ENCODE measurements at places on chromosomes 5 and 9.

- DNase-seq = no peak
Measured at GRCh38 chr5:155307229-155307628, 293.7 kb downstream of the KIF4B start.

DNA sequence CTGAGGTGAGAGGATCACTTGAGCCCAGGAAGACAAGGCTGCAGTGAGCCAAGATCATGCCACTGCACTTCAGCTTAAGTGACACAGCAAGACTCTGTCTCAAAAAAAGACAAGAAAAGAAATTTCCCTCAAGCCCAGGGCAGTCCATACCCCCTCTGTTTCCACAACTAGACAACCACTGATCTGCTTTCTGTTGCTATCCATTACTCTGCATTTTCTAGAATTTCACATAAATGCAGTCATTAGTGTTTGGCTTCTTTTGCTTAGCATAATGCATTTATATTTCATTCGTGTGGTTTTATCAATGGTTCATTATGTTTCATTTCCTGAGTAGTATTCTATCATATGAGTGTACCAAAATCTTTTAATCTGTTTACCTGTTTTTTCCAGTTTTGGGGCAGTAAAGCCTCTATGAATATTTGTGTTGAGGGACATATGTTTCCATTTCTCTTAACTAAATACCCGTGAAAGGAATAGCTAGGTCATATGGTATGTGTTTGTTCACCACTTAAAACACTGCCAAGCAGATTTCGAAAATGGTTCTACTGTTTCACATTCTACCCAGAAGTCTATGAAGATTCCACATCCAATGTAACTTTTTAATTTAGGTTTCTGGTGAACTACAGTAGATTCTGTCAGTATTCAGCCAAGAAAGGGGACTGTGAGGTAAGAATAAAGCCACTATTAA, 271.8 kb downstream of the ZNF608 start:
- DNase-seq = no peak

- no peak for DNase-seq
Measured at GRCh38 chr9:111068383-111068730, 30.1 kb upstream of the LPAR1 start.

GRCh38 chr5:30932273-30933017, 261.0 kb upstream of the CDH6 start:
- DNase-seq = no peak

DNA sequence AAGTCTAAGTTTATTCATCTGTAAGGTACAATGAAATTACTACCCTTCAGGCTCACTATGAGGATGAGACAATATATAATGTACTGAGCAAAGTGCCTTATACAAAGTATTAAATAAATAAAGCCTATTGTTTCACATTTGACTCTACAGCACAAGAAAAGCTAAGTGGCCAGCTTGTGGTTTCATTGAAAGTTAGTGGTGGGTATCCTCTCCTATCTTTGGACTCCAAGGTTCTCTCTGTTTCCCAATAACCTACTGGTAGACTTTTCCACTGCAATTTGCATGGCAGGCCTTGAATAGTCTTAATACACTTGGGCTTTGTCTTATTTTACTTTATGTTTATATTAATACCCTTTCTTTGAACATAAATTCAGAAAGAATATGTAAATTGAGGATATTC, 262.7 kb downstream of the DEPDC1B start:
- DNase-seq = no peak

DNA sequence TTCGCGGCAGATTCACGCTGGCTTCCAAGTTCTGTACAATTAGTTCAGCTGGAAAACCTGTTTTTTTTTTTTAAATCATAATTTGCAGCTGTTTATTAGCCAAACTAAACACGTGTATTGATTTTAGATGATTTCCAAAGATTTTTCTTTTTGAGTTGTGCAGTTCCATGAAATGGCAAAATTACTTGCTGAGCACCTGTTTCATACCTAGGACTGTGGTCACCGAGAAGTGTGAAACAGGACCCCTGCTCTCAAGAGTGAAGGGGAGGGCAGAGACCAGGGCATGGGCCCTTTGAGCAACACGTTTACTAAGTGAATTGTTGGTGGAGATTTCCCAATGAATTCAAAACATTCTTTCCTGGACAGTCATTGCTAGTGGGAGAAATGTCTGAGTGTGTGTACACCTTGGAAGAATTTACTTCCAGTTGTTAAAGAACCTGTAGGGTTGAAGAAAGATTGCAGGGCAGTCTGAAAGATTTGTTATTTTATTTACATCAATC, 688 bp downstream of the SNX24 start:
- no peak for DNase-seq

DNA sequence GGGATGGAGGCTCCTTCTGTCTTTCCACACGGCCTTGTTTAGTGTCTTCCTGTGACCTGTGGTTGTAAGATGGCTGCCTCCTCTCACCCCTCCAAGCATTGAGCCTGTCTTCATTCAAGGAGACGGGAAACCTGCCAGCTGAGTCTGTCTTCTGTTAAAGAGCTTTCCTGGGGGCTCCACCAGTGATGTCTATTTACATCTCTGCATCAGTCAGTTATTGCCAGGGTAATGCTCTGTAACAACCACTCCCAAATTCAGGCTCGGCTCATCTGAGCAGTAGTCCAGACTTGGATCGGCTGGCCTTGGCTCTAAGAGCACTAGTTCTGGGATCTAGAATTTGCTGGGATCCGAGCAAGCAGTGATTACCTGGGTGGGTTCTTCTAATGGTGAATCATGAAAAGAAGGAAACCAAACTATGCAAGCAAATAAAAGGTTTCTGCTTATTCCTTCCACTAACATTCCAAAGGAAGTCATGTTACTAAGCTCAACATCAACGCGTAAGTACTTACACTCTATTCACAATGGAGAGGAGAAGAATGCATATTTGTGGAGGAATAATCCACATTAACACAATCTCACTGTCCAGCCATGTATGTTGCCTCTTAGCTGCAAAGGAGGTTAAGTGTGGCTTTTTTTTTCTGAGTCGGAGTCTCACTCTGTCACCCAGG, 61.7 kb downstream of the GALNT12 start:
- DNase-seq = no peak

- no peak for DNase-seq
Measured at GRCh38 chr5:127925916-127926315, 157.7 kb upstream of the SLC12A2 start.

- no peak for DNase-seq
Measured at GRCh38 chr5:158123595-158123994, 264.6 kb upstream of the CLINT1 start.

- no peak for DNase-seq
Measured at GRCh38 chr5:134125039-134126015, 10.8 kb downstream of the TCF7 start.

GRCh38 chr5:109997161-109997560, 307.4 kb downstream of the MAN2A1 start:
- no peak for DNase-seq

GRCh38 chr5:178432421-178433272, 157.5 kb downstream of the COL23A1 start:
- DNase-seq = peak; percentile 26

GRCh38 chr5:38434966-38435705, 121.3 kb downstream of the LIFR start:
- no peak for DNase-seq

- DNase-seq = no peak
Measured at GRCh38 chr5:148967783-148968182, 95.1 kb downstream of the SH3TC2 start.

DNA sequence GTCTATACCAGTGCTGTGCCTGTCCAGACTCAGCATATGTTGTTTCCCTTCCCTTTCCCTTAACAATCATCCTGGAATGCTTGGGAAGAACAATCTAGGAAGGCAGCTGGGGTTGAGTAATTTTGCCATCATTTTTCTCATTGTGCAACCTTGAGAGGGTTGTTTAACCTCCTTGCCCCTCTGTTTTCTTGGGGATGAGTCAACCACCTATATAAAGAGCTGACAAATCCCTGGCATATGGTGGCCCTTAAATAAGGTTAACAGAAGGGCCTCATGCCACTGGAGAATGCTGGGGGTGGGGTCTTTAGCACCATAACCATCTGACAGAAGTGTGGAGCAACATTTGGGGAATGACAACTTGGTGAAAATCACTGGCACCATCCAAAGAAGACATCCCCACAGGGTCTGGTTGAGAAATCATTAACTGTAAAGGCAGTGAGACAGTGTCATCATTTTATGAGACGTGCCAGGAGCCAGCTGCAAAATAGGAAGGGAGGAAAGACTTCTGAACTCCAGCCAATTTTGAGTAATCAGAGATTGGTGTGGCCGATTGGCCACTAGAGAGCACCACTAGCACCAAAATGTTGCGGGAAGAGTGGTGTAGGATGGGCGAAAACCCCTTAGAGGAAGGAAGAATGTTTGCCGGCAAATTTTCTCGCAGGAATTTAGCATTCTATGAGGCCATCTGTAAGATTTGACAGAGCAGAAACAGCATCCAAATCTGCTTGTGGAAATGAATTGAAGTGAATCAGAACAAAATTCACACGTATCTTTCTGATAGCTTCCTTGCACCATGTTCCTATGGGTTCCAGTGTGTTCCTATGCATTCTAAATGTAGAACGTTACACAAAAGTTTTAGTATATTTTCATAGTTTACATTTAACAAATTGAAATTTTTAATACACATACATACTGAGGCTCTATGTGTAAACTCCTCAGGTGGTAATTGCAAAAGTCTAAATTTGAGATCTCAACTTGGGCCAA, 113.8 kb downstream of the MSX2 start:
- DNase-seq = no peak

DNA sequence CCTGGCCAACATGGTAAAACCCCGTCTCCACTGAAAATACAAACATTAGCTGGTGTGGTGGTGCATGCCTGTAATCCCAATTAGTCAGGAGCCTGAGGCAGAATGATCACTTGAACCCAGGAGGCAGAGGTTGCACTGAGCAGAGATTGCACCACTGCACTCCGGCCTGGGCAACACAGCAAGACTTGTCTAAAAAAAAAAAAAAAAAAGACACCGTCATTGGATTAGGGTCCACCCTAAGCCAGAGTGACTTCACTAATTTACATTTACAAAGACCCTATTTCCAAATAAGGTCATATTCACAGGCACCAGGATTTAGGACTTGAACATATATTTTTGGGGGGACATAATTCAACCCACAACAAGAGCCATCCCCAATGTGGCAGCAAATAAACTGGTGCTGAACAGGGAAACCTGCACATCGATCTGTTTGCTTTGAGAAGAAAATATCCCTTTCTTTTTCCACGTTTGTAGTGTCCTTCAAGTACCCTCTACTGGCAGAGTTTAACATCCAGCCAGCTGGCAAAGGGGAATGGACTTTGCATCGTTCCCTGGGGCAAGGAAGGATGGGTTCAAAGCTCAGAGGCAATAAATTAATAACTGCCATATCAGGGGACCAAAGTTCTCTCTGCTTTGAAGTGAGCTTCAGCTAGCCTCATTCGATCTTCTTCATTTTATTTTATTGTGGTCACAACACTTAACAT, 3.7 kb upstream of the DNAJC25 start:
- no peak for DNase-seq

GRCh38 chr9:82923912-82924605, 138.9 kb downstream of the RASEF start:
- no peak for DNase-seq

DNA sequence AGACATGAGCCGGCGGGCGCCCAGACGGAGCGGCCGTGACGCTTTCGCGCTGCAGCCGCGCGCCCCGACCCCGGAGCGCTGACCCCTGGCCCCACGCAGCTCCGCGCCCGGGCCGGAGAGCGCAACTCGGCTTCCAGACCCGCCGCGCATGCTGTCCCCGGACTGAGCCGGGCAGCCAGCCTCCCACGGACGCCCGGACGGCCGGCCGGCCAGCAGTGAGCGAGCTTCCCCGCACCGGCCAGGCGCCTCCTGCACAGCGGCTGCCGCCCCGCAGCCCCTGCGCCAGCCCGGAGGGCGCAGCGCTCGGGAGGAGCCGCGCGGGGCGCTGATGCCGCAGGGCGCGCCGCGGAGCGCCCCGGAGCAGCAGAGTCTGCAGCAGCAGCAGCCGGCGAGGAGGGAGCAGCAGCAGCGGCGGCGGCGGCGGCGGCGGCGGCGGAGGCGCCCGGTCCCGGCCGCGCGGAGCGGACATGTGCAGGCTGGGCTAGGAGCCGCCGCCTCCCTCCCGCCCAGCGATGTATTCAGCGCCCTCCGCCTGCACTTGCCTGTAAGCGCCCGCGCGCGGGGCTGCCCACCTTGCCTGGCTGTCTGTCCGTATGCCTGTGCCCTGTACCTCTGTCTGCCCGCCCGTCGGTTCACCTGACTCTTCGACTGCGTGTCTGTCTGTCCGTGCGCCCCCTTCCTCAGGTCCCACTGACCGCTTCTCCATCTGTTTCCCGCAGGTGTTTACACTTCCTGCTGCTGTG, 412 bp downstream of the FGF18 start:
- no peak for DNase-seq

DNA sequence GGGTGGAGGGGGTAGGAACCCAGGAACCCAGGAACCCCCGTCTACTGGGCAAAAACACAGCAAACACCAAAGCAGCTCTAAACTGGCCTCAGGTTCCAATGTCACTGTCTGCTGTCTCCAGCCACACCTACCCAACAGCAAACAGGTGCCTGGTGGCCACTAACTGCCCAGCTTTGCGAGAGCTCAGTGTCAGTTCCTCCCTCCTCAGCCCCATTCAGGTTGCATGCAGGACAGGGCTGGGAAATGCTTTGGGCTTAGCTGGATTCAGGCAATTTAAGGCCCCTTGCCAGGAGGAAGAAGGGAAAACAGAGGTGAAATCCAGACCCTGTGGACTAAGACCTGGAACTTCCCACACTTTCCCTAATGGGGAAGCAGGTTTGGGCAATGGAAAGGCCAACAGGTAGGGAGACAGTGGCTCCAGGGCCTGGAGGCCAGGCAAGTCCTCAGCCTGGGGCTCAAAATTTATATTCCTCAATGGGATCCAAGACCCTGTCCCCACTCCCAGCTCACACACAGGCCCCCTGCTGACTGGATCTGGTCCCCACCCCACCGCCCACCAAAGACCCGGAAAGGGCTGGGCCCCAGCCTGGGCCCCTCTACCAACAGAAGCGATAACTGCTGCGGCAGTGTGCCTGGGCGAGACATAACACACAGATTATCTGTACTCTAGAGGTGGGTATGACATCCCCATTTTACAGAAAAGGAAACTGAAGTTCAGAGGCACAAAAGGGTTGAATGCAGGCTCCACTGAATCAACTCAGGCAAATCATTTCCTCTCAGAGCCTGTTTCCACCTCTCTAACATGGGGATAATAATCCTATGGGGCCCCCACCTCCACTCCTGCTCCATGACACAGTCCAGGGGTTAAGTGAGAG, 3.5 kb downstream of the EEIG1 start:
- peak; percentile 42 for DNase-seq

DNA sequence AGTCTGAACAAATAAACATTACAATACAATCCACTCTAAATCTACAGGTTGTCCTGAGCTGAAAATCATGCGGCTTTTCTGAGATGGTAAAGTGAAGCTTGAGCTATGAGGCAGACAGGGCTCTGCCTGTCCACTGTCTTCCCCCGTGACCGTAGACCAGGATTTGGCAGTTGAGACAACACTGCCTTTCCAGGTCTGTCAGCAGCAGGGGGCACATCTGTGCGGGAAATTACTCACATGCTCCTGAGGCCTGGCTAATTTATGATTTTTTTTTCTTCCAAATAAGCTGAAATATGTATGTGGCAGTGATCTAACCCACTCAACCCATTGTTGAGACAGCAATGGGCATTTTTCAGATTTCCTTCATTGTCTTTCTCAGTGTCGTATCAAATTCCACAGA, 307.9 kb downstream of the FBXL7 start:
- DNase-seq = no peak

Data from activated CD8-positive, alpha-beta memory T cell treated with anti-CD3 and anti-CD28 coated beads, Interleukin-2, amount 10 ng/mL, durations not matched to agents 7 days and 5 days (primary cell).